ENCODE measurements at places on chromosomes 7 and 10. TPM values are rescaled to one million over a fixed set of nuclear protein-coding genes. Genes with fewer than 3 reads are reported as not detected.

MAT1A gene
- not detected for total RNA-seq

VIPR2 gene
- total RNA-seq = 0.46 TPM

CPSF4 gene
- 58.1 TPM for total RNA-seq

SLC29A4 gene
- 0.35 TPM for total RNA-seq

SPDYE11 gene
- total RNA-seq = not detected

COL26A1 gene
- not detected for total RNA-seq

CLCN1 gene
- not detected for total RNA-seq

DOCK1 gene
- 0.43 TPM for total RNA-seq

SRRM3 gene
- total RNA-seq = not detected

CRHR2 gene
- not detected for total RNA-seq

TYW1B gene
- 3.7 TPM for total RNA-seq

GRK5 gene
- total RNA-seq = 28.1 TPM

RTKN2 gene
- 9.0 TPM for total RNA-seq

PSAP gene
- 167 TPM for total RNA-seq

OGDHL gene
- 0.56 TPM for total RNA-seq

NPY gene
- total RNA-seq = not detected

ZNF804B gene
- total RNA-seq = not detected

PAXIP1 gene
- total RNA-seq = 10.1 TPM

PAPOLB gene
- total RNA-seq = not detected

ENKUR gene
- not detected for total RNA-seq

FOXP2 gene
- not detected for total RNA-seq

CFAP43 gene
- total RNA-seq = not detected

OR6B1 gene
- total RNA-seq = not detected

VWDE gene
- total RNA-seq = 0.13 TPM

SDK1 gene
- 0.63 TPM for total RNA-seq

RBM20 gene
- total RNA-seq = 0.33 TPM

CCL26 gene
- not detected for total RNA-seq

TBX20 gene
- total RNA-seq = 0.23 TPM

PNLIPRP1 gene
- 1.4 TPM for total RNA-seq

ZNF503 gene
- 0.32 TPM for total RNA-seq

BNIP3 gene
- 27.8 TPM for total RNA-seq

MPP7 gene
- 22.8 TPM for total RNA-seq

GPRIN2 gene
- total RNA-seq = not detected

OPTN gene
- 87.7 TPM for total RNA-seq

VGF gene
- total RNA-seq = not detected

ANXA7 gene
- 97.6 TPM for total RNA-seq

LEP gene
- not detected for total RNA-seq

ZYX gene
- 177 TPM for total RNA-seq

NEUROD6 gene
- total RNA-seq = not detected

NFE2L3 gene
- 6.2 TPM for total RNA-seq

NUTM2B gene
- total RNA-seq = 2.5 TPM

GRM8 gene
- not detected for total RNA-seq

ABI1 gene
- total RNA-seq = 78.8 TPM

CACNA2D1 gene
- 0.35 TPM for total RNA-seq

VSTM4 gene
- 0.10 TPM for total RNA-seq

TRIM24 gene
- total RNA-seq = 16.1 TPM

FAM25G gene
- total RNA-seq = not detected

SEMA3E gene
- not detected for total RNA-seq

ETV1 gene
- total RNA-seq = 0.51 TPM

PRTFDC1 gene
- total RNA-seq = 0.85 TPM

CTNNA3 gene
- not detected for total RNA-seq

GNGT1 gene
- total RNA-seq = not detected

GJD4 gene
- total RNA-seq = not detected

All from T-cell (primary cell).